DMS79 treated with DMSO at 0.1 percent for 48 hours (cell line): ENCODE measurements at places on chromosomes 4 and X.

GRCh38 chrX:9249051-9249846 lies 215.3 kb upstream of the FAM9B start:
- no peak for DNase-seq

DNA sequence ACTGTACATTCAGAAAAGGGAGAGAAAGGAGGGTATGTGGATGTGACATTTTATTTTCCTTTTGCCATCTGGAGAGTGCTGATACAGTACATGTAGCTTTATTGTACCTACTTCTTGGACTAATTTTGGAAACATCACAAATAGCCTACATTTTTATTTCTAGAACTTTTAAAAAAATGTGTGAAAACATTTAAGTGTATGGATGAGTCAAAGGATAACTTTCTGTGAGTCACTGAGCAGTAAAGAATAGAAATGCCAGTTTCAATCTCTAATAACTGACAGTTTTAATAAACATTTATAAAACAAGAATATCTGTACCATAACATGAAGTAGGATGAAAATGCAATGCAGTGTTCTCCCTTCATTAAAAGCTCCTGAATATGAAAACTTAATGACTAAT lies 374.4 kb upstream of the NWD2 start:
- no peak for DNase-seq

DNA sequence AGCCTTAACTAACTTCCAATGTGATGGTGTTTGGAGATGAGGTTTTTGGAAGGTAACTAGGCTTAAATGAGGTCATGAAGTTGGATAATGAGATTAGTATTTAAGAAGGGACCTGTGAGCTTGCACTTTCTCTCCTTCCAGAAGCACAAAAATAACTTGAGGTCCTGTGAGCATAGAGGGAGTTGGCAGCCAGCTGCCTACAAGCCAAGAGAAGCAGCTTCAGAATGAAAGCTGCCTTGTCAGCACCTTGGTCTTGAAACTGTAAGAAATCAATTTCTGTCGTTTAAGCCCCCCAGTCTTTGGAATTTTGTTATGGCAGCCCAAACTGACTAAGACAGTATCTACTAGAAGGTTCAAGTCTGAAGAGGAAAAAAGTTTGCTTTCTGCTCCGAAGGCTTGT lies 280.2 kb upstream of the GALNTL6 start:
- DNase-seq: no peak

DNA sequence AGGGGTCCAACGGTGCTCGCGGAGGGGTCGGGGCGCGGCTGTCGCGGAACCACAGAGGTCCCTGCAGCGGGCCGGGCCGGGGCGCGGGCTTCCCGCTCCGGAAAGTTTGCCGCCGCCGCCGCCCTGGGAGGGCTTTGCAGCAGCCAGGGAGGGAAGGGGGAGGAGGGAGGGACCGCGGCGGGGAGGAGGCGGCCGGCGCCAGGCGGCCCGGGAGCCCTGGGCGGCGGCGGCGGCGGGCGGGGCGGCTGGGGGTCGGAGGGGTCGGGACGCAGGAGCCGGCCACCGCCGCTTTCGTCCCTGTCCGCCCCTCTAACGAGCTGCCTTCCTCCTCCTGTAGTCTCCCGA lies 375 bp downstream of the FGFR3 start:
- DNase-seq: no peak

- peak; percentile 6 for DNase-seq
Observed at GRCh38 chr4:89765966-89766365, 71.0 kb downstream of the SNCA start.

DNA sequence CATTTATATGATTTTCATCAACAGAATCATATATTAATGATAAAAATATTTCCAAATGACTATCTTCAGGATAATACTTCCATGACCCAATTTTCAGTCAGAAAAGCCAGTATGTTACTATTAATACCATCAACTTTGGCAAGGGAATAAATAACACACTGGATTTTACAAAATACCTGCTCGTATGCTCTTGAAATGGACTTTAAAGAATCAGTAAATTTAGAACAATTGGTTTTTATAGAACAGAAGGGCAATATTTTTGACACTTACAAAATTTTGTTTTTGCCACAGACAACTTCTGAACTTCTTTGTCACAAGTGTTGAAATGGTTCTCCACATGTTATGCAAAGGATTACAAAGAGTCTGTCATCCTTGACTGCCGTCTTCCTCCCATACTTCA lies 700.4 kb downstream of the FSTL5 start:
- no peak for DNase-seq

- no peak for DNase-seq
Observed at GRCh38 chr4:157983300-157983699, 189.5 kb downstream of the GASK1B start.

GRCh38 chr4:4871242-4871572 lies 11.7 kb downstream of the MSX1 start:
- no peak for DNase-seq

DNA sequence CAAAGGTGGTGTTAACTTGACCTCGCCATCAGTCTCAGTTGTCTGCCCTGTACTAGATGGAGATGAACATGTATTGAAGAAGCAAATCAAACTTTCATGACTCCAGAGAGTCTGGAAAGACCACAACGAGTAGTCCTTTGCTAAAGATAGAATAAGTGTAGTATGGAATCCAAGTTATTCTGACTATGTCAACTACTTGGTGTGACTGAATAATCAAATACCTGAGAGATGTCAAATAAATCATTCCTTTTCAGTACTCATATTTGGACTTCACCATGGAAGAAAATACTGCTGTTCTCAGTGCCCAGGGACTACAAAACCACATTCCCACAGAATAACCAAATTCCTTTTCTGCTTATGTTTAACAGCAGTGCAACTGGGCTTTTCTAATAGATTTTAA lies 161.2 kb upstream of the SPRY1 start:
- no peak for DNase-seq

DNA sequence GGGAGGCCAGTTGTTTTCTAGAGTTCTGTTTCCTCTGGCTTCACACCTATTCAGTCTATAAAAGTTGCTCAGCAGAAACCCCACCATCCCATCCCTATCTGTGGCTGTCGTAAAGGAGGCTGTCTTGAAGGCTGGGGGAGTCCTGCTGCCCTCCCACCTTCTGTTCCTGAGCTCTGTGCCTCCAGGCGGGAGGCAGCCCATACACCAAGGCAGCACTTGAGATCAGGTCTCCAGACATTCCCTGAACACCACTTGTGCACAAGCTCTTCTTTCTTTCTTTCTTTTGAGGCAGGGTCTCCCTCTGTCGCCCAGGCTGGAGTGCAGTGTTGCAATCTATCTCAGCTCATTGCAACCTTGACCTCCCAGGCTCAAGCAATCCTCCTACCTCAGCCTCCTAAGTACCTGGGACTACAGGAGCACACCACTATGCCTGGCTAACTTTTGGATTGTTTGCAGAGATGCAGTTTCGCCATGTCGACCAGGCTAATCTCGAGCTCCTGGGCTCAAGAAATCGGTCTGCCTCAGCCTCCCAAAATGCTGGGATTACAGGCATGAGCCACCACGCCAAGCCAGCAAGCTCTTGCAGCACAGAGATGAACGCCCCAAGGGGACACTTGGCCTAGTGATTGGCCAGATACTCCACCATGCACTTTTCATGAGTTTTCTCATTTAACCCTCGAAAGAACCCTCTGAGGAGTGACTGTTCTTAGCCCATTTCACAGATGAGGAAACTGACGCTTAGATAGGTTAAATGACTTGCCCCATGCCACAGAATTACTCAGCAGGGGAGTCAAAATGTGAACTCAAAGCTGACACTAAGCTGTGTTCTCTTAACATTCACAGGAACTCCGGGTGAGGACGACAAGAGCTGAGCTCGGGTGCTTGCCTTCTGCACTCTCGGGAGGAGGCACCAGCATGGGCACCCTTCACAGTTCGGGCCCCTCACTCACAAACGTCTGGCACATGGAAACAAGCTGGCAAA lies 55.8 kb upstream of the ENPP6 start:
- no peak for DNase-seq

DNA sequence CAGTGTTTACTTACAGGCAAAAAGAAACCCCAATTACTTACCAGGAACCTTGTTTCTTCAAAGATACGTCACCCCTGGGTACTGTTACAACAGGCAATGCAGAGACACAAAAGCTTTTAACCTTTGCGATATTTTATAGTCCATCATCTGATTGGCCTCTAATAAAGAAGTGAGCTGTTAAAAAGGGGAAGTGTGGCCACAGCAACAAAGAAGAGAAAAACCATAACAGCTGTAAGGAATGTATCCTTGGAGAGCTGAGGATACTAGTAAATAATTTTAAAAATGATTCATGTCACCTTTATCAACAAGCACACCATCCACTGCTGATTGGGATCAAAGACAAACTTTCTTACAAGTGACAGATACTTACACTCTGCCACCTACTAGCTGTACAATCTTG lies 14.1 kb downstream of the GABRA4 start:
- DNase-seq: no peak

- DNase-seq: no peak
Observed at GRCh38 chr4:168707205-168707604, 210.4 kb downstream of the PALLD start.

DNA sequence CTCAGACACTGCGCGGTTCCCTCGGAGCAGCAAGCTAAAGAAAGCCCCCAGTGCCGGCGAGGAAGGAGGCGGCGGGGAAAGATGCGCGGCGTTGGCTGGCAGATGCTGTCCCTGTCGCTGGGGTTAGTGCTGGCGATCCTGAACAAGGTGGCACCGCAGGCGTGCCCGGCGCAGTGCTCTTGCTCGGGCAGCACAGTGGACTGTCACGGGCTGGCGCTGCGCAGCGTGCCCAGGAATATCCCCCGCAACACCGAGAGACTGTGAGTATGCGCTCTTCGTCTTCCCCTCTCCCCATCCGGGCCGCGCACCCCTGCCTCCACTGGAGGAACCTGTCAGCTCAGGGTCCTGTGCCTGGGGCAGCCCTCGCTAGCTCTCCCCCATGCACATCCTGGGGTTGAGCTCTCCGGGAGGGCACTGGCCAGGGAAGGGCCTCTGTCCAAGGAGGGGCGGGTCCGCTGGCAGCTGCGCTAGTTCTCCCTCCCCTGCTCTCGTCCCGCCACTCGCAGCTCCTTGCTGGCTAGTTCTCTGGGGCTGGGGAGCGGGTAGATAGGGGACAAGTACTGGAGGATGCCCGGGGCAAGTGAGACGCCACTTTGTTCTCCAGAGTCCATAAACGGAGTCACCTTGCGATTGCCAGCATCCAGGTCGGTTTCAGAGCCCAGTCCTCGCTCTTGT lies 2.2 kb downstream of the SLIT2 start:
- DNase-seq: no peak

DNA sequence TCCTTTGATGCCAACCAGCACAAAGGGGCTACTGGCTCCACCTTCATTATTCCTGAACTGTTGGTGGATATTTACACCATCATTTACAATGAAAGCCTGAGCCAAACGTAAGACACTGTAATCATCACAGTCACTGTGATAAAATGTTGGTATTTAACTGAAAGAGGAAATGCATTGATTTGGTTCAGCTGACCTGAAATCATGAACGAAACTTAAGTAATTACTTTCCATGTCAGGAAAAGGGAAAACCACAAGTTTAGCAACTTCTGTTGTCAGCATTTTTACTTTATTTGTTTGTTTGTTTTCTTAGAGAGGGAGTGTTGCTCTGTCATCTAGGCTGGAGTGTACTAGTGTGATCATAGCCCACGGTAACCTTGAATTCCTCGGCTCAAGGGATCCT lies 247.8 kb upstream of the FAM47A start:
- DNase-seq: no peak

DNA sequence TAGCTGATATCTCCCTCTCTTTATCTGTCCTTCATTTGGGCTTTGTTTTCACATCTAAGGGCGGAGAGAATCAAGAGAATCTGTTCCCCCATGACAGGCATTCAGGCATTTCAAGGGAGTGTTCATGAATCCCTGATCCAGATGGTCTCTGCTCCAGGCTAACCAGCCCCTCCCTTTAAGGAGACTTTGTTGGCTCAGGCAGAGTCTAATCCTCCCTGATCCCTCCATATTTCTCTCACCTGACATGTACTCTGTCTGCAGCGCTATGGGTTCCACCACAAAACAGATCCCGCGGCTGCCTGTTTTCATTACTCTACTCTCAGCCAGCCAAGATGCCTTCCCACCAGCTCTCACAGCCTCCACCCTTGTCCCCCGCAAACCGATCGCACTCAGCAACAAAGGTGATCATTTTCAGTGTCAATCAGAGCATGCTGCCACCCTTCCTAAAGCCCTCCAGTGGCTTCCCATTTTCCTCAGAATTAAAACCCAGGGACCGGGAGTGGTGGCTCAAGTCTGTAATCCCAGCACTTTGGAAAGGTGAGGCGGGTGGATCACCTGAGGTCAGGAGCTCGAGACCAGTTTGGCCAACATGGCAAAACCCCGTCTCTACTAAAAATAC lies 30.3 kb upstream of the SLC2A9 start:
- DNase-seq: no peak

DNA sequence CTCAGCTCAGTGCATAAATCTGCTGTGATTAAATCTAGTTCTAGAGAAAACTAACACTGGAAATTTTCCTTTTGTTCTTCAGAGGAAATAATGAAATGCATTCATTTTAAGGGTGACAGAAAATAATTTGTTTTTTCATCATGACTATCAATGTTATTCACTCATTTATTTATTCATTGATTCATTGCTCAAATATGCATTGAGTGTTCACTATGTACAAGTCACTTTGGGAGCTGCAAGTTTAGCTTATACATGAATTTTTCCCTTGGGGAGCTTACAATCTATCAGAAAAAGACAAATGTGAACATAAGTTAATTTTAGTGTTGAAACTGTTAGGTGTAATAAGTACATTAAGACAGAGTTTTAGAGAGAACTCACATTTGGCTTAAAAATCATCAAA lies 897.8 kb downstream of the CENPC start:
- DNase-seq: no peak

DNA sequence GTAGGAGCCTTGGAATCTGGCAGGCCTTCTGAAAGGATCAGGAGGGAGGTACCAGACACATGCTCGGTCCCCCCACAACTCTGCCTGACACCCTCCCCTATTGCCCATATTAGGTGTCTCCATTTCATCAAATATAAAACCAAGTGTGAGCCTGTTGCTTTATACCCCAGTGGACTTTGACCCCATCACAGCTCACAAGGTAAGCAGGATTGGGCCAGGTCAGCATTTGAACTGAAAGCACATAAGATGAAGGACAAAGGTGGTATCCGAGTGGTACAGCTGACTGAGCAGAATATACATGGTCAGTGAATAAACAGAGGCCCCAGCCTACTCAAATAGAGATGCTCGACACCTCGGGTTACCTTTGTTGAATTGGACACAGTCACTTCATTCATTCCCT lies 20.0 kb downstream of the SLC25A43 start:
- no peak for DNase-seq

- no peak for DNase-seq
Observed at GRCh38 chrX:10052906-10053625, 85.9 kb downstream of the CLDN34 start.

DNA sequence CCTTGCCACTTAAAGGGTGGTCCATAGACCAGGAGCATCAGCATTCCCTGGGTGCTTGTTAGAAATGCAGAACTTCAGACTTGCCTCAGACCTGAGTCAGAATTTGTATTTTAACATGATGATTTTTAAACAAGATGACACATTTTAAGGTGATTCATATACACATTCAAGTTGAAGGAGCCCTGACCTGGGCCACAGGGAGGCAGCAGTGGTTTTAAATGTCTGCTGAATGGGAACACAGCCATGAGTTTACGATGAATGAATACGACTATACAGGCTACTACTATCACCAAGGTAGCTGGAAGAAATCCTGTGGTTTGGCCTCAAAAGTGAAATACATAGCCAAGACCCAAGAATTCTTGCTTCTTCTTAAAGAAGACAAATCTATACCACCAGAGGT lies 2.9 kb downstream of the HDAC8 start:
- no peak for DNase-seq

GRCh38 chr4:55866973-55867574 lies 13.6 kb downstream of the EXOC1 start:
- peak; percentile 36 for DNase-seq

GRCh38 chr4:1754336-1754735 lies 33.0 kb downstream of the TACC3 start:
- no peak for DNase-seq
